ENCODE measurements at places on chromosomes 3 and 15.

DNA sequence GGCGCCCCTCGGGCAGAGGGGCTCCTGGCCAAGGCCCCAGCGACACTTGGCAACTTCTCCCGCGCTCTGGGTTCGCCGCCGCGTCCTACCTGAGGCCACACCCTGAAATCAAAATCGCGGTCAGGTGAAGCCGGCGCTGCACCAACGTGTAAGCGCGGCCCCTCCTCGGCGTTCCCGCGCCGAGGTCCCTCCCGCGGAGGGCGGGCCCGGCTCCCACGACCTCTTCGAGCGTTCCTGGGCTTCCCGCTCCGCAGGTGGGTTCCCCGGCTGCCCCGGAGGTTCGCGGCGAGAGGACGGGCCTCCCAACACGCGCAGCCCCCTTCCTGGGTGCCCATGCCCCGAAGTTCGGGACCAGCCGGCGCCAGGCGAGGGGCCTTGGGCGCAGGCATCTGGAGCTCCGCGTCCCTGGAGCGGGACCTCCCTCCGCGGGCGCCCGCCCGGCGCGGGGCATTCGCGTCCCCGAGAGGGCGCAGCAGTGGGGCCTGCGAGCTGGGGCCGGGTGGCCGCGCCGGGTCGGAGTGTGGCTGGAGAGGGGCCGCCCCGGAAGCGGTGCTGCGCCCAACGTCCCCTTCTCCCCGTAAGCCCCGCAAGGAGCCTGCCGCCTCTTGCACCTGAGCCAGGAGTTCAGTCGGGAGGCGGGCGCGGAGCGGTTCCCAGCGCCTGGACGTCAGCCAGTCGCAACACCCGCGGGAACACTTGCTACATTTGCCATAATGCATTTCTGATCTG, 13.7 kb downstream of the PAK6 start:
- DNase-seq, result no peak

DNA sequence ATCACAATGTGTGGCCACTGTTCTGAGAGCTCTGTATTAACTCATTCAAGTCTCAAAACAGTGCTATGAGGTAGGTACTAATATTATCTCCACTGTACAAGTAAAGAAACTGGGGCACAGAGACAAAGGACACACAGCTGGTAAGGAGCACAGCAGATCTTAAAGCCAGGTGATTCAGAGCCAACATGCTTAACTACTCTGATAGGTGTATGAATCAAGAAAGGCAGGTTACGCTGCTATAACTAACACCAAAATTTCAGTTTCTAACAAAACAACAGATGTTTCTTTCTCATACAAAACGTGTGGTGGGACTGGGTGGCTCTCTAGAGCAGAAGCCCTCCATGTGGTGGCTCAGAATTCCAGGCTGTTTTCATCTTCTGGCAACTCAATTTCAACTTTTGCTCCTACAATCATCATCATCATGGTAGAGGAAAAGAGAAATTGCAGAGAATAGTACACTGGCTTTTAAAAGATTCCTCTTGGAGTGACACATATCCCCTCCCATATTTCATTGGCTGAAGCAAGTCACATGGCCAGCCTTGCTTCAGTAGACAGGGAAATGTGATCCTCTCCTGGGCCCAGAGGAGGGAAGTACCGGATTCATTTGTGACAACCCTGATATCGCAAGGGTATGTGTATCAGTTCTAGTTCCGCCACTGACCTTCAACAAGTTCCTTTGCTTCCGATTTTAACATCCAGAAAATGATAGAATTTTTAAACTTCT, 126.2 kb upstream of the PTX3 start:
- no peak for DNase-seq

DNA sequence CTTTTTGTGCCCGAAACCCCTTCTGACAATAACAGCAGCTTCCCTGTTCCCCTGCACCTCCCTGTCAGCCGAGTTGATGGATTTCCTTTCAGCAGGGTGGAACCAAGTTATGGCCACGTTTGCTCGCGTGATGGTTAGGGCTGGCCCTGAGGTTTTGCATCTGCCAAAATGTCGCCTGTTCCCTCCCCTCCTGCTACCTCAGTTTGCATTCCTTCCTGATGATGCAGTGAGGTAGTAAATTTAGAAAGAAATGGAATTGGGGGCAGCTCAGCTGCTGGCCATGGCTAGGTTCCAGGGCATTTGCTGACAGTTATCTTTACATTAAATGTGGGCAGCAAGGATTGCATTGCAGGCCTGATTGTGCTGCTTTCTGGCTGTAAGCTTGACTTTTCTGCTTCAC, 13.2 kb downstream of the LIMD1 start:
- no peak for DNase-seq

DNA sequence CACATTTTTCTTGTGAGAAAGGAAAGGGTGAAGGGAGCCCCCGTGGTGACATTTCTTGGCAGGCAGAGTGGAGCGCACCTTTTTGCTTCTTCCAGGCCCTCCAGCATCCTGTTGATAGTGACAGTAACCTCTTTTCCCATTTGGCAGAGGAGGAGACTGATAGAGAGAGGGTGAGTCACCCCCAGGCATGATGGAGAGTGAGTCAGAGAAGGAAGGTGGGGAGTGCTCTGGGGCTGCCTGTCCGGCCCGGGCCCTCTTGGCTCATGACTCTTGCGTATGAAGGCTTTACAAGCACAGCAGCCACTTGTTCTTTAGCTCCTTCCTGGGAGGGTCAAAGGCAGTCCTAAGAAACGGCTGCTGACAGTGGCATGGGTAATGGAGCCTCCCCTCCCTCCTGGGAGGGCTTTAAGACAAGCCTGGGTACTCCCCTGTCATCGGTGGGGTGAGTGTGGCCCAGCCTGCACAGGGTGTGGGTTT, 16.0 kb downstream of the ANKRD63 start:
- no peak for DNase-seq

GRCh38 chr15:60844511-60845174, 365.7 kb upstream of the ICE2 start:
- no peak for DNase-seq

- no peak for DNase-seq
These were observed 198.9 kb downstream of the ADAMTS9 start for GRCh38 chr3:64488939-64489338.

DNA sequence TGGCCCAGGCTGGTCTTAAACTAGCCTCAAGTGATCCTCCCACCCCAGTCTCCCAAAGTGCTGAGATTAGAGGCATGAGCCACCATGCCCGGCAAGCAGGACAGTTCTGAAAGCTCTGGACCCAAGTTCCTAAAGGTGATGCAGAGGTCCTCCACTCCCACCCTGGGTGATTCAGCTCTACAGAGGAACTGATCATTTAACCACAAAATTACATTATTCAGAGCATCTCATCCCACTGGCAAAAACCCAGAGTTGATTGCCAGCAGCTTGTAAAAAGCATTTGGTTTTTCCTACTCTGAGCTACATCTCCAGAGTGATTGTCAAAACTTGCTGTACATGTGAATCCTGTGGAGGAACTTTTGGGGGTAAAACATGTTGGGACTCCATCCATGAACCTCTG, 60.2 kb downstream of the SLTM start:
- DNase-seq, result no peak

DNA sequence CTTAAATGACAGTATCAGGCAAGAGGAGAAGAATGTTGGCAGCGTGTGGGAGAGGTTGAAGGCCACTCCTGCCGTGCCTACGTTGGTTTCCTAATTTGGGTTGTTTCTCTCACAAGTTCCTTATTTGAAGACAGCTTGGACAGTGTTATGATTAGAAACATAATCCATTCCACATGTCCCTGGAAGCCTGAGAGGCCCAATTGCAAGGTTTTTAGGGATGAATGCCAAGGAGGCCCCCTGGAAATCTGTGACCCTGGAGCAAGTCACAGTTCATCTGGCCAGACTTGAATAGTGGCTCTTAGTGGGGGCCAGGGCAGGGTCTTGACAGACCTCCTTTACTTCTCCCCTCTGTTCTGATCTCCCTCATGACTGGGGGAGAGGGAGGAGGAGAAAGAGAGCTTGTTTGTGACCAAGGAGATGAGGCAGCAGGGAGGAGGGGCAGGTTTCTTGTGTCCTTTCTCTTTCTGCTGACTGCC, 584.4 kb upstream of the TBL1XR1 start:
- DNase-seq, result peak; percentile 84

- DNase-seq, result no peak
These were observed 31.7 kb upstream of the SYNM start for GRCh38 chr15:99073008-99073717.

- DNase-seq, result no peak
These were observed 111.6 kb upstream of the SLC6A6 start for GRCh38 chr3:14290631-14291385.

DNA sequence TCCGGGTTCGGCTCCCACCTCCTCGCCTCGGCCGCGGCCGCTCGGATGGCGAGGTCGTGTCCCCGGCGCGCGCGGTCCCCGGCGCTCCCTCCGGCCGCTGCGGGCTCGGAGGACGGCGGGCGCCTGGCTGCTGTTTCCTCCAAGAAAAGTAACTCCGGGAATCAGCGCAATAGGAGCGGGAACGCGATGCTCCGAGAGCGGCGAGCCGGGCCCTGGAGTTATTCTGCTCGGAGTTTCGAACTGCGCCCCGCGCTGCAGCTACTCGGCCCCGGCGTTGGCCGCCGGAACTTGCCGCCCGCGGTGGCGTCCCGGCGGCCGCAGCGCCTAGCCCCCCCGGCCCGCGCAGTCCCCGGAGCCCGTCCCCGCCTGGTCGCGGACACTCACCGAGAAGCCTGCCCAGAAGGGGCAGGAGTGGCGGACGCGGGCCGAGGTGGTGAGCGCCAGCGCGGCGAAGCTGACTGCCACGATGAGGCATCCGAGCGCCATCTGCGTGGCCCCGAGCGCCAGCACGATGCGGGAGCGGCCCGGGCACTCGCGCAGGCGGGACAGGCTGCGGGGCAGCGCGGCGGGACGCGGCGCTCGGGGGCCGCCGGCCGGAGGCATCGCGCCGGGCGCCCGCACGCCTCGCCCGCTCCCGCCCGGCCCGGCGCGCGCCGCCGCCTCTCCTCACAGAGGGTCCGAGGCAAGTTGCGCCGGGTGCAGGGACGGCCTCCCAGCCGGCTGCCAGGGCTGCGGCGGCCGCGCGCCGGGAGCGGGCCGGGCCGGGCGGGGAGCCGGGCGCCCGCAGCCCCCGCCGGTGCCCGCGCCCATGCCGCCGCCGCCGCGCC, 251.9 kb downstream of the TJP1 start:
- no peak for DNase-seq

DNA sequence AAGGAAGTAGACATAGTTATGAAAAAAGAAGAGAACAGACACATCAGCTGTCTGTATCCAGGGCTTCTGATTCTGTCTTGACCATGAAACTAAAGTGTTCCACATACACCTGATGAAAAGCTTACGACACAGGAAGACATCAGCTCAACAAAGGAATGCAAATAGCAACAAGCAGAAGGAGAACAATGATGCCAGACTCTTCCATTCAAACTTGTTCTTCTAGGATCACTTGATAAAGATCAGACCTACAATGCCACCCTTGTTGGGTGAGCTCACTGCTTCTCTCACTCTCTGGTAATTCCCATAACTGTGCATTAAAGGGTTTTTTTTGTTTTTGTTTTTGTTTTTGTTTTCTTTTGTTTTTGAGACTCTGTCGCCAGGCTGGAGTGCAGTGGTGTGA, 49.7 kb downstream of the GATM start:
- no peak for DNase-seq

DNA sequence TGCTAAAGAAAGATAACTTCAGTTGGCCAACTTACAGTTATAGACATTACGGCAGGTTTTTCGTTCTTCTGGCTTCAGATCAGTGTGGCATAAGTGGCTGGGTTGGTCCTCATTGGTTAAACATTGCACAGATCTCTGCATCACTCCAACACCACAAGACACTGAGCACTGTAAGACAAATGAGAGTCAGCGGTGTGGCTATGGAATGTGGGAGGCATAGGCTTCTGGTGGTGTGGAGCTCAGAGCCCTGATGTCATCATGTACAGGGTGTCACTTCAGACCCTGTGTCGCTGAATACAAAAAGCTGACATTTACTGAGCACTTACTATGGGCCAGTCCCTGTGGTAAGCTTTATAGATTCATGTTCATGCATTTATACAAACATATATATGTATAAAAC, 146.0 kb downstream of the ADAMTS9 start:
- no peak for DNase-seq

DNA sequence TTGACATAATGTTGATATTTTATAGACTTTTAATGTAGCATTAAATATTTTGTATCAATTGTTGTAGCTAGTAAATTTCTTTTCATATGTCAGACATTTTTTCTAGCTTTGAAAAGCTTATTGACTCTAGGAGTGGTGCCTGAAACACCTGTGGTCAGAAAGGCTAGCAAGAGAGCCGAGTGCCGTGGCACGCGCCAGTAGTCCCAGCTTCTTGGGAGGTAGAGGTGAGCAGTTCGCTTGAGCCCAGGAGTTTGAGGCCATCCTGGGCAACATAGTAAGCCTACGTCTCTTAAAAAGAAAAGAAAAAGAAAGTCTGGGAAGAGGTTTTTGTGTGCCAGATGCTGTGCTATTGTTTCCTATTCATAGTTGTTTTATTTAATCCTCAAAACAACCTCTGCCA, 198.2 kb downstream of the FEZF2 start:
- no peak for DNase-seq

Measured in osteocyte (in vitro differentiated cells).